ENCODE measurements at places on chromosomes 5 and 9. TPM values are rescaled to one million over a fixed set of nuclear protein-coding genes. Genes with fewer than 3 reads are reported as not detected.

The UNC5A gene
- not detected for total RNA-seq

The LHX3 gene
- total RNA-seq: not detected

The CCNJL gene
- 6.9 TPM for total RNA-seq

The ELOVL7 gene
- 34.3 TPM for total RNA-seq

The C6 gene
- total RNA-seq: 2.8 TPM

The WWC1 gene
- total RNA-seq: 63.2 TPM

The ZNF454 gene
- 2.1 TPM for total RNA-seq

The DMRT3 gene
- not detected for total RNA-seq

The ZNF366 gene
- total RNA-seq: 1.7 TPM

The PTGS1 gene
- total RNA-seq: 11.7 TPM

The IFNA13 gene
- total RNA-seq: not detected

The NR6A1 gene
- total RNA-seq: 20.1 TPM

The TNPO1 gene
- total RNA-seq: 78.1 TPM

The LRRC14B gene
- not detected for total RNA-seq

The COX7C gene
- 650 TPM for total RNA-seq

The GAPT gene
- 18.2 TPM for total RNA-seq

The SARDH gene
- total RNA-seq: 0.47 TPM

Data from Peyer's patch (tissue), 4 donors.